ENCODE measurements at places on chromosomes 5 and 9.
A peak's percentile ranks its signal among the peaks of the same experiment; 100 is the strongest.

DNA sequence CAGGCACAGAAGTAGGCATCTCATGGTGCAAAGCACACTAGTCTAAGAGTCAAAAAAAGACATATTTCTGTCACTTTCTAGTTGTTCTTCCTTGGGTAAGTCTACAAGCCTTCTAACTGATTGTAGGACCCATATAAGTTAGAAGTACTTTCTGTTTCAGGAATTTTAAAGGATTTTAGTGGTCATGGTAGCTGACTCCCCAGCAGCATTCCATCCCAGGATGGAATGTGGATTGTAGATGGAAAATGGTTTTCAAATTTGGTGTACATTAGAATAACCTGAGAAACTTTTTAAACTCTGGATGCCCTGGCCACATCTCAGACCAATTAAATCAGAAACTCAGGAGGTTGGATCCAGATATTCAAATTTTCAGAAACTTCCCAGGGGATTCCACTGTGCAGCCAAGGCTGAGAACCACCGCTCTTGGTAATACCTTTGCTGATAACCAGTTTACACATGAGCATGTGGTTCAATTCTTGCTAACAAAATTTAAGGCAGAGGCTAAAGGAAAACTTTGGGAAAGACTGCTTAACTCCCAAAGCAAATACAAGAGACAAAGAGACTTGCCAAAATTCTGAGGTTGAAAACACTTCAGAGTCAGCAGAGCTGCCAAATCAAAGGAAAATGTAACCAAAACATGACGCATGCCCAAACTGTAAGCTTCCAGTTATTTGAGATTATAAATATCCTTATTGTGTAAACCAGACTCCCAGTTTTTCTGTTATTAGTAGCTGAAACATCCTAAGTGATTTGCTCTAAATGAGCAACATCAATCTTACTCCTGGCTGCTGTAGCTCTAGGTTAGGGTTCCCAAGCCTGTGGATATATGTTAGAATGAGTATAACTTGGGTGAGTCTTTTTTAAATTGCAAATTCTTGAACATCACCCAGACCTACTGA, 145.4 kb upstream of the MTAP start:
- no peak for DNase-seq

GRCh38 chr9:35834260-35835215, 5.5 kb downstream of the TMEM8B start:
- DNase-seq = no peak

DNA sequence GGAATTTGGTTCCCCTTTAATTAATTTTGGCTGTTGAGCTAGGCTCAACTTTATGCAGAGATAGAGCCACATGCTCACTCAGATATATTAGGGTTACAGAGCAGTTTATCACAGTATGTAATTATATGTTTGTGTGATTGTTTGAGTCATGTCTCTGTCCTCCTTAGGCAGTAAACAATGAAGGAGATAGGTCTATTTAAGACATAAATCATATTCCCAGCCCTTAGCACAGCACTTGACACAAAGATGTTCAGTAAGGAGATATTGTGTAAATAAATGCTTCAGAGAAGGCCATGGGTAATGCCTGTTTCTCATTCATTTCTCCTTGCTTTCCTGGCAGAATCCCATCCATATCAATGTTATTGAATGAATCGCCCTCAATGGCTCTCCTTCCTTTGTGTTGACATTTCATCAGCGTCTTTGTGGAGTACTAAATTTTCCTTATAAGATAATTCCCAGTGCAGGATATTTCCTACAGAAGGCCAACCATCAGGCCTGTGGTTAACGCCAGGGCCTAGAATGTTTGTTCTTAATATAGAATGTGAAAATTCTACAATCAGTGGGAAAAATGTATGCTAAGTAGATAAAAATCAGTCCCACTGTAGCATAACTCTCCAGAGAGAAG, 408.0 kb downstream of the EBF1 start:
- no peak for DNase-seq

- no peak for DNase-seq
These were observed 26.4 kb downstream of the TNFSF15 start for GRCh38 chr9:114779352-114779845.

DNA sequence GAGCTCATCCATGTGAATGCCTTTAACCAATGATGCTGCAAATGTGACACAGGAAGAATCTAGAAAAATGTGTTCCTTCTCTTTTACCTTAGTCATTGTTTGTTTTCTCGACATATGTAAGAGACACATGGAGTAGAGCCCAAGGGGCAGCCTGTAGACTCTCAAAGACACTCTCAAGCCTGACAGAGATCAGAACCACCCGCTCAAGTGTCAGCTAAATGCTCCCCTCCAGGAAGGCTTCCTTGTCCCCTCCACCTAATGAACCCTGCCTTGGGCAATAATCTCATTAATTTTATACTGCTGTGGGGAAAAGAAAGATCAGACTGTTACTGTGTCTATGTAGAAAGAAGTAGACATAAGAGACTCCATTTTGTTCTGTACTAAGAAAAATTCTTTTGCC, 157.4 kb downstream of the MUSK start:
- DNase-seq = no peak

DNA sequence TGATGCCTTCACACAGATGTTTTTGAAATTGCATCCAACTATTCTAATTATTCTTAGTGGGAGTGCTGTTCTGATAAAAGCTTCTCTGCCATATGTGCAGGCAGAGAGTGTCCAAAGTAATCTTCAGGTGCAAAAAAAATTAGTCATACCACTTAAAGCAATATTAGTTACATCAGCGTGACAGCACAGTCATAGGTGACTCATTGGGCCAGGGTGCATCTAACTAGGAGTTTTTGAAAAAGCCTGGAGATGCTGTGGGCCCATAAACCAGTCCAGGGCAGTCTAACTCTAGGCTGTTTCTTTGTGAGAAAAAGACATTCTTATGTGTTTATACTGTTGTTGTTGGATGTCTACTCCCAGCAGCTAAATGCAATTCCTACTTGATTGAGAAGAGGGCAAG, 33.0 kb upstream of the C6 start:
- no peak for DNase-seq

DNA sequence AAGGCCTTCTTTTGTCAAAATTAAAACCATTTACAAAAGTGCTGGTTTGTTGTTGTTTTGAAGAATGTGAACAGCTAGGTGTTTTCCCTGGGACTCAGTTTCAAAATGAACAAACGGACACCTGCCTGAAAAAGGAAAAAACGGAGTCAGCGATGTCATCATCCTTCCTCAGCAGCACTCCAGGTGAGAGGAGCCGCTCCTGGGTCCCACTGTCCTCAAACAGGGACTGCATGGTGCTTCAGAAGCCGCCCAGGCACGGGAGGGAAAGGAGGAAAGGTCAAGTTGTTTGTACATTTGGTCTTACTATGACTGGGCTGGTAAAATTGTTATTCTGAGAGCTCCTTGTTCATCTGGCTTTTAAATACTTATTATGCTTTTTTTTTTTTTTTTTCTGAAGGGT, 69.0 kb upstream of the ZSWIM6 start:
- no peak for DNase-seq

GRCh38 chr5:95411474-95411873, 20.3 kb downstream of the FAM81B start:
- no peak for DNase-seq

DNA sequence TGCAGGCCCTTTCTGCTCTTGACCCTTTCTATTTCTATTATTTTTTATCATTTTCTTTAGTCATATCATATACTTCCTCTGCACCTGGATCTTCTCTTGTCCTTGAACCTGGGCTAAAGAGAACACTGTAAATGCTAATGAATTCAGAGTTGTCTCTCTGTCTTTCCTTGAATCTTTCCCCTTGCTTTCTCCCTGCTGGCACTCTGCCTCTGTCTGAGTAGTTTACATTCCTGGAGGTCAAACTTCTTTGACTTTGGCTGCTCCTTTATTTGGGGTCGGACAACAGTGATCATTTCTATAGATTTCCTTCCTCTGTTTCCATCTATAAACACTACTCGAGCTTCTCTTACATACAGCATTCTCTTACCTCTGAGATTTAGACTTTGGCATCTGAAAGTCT, 47.1 kb downstream of the IZUMO3 start:
- DNase-seq = no peak

DNA sequence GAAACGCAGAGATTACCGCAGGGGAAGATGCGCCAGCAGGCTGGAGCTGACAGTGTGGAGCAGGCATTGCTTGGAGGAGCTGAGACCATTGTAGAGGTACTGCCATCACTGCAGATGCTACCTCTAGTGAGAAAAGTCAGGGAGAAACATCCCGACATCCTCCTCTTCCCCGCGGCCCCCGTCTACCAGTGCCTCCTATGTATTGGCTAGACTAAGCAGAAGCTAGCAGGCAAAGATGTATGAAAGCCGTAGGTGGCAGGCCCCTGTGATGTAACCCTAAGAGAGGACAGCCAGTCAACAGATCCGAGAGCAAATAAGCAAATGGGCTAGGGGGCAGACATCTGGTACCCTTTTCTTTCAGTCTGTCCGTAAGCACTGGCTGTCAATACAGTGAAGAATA, 115.5 kb upstream of the ACTBL2 start:
- DNase-seq = no peak

- no peak for DNase-seq
These were observed 14.5 kb upstream of the TAS2R1 start for GRCh38 chr5:9644630-9645029.

GRCh38 chr9:120693700-120694008, 20.6 kb downstream of the MEGF9 start:
- no peak for DNase-seq

DNA sequence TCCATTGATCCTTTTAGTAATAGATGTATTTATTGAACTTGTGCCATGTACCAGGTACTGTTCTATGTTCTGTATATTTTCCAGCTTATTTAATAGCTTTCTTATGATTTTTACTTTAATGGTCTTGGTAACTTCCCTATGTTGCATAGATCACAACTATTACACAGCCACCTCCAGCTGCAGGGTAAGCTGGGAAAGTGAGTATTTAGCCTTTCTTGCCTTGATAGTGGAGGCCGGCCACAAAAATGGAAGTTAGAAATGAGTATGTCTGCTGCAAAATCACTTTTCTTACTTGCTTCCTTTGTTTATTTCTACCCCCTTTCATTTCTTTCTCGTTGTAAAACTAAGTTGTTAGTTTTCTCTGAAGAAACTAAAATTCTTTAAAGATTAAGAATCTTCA, 43.1 kb upstream of the ANKDD1B start:
- DNase-seq = no peak

- no peak for DNase-seq
These were observed 15.0 kb downstream of the HMMR start for GRCh38 chr5:163475411-163475810.

- no peak for DNase-seq
These were observed 122.0 kb upstream of the STC2 start for GRCh38 chr5:173450188-173450587.

DNA sequence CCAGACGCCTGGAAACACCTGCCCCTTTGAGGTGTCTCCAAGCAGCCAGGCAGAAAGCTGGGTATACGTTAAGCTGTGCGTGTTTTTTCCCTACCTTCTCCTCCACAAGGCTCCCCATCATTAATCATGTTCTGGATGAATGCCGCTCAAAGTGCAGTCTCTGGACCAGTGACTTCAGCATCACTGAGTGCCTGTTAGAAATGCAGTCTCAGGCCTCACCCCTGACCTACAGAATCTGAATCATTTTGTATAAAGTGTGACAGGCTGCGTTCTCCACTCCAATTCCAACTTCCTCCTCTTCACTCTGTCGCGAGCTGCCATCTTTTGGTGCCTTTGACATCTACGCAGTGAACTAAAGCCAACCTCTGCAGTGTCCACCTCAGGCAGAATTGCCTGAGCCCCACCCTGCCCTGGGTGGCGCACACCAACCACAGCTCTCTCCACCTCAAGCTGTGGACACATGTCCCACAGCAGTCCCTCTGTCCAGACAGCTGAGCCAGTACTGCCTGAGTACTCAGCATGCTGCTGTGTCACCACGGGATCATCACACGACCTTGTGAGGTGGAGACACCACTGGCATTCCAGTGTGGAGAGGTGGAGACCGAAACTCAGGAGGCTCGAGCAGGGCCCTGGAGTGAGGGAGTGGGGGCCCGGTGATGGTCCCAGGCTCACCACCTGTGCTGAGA, 14.2 kb downstream of the PTPN3 start:
- DNase-seq = no peak

DNA sequence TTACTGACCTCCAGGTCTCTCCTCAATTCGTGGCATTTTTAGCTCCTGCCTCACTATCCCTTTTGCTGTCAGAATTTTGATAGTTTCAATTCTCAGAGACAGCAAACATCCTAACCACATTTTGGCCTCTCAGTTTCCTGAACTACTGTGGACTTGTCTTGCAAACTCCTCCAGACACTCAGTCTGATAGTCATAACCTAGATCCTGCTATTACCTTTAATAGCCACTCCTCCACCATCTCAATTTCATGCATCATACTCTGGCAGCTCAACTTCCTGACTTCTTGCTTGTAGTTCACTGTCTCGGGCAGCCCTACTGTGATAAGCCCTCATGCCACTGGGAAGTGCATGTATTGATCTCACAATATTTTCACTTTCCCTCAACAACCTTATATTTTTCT, 481.8 kb upstream of the CDH18 start:
- DNase-seq = no peak

GRCh38 chr5:139082813-139083498, 115.2 kb downstream of the SIL1 start:
- DNase-seq = no peak

GRCh38 chr9:5652821-5653220, 23.9 kb downstream of the RIC1 start:
- DNase-seq = peak; percentile 57

DNA sequence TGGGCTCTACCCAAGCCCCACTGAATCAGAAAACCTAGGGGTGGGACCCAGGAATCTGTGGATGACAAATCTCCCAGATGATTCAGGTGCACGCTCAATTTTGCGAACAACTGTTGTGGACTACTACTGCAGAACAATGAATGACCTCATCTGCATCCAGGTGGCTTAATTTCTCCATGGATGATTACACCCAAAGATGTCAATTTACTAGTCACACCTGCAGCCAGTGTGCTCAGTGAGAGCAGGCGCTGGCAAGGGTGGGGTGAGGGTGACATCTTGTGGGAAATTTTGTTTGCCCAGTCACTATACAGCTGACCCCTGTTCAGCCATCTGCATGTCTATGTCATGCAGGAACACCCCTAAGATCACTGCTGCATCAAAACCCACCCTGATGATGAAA, 118.2 kb downstream of the ENTREP1 start:
- no peak for DNase-seq

- no peak for DNase-seq
These were observed 458.0 kb upstream of the IZUMO3 start for GRCh38 chr9:25003686-25004085.

DNA sequence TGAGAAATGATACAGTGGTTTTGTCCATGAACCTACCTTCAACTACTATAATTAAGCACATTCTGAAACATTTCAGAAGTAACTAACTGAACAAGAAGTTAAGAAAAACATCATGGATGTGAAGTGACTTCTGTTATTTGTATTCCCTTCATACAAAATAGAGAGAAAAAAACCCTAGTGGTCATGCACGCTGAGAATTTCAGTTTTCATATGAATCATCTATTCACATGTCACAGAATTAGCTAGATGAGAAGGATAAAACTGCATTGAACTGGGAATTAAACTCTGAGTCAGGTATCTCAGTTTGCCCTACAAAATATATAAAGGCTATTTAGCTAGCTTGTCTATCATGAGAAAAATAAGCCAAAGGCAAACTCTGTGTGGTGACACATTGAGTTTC, 451.8 kb upstream of the FTMT start:
- no peak for DNase-seq

- no peak for DNase-seq
These were observed 142.4 kb downstream of the YIPF5 start for GRCh38 chr5:144028058-144028457.

GRCh38 chr9:110890416-110890815, 147.9 kb downstream of the LPAR1 start:
- no peak for DNase-seq

GRCh38 chr5:98631311-98632054, 142.0 kb upstream of the RGMB start:
- DNase-seq = no peak

- no peak for DNase-seq
These were observed 86.9 kb downstream of the AOPEP start for GRCh38 chr9:94813379-94813778.
